ENCODE measurements at places on chromosomes 5 and 9.

- peak; percentile 47 for DNase-seq
Observed at GRCh38 chr5:58890701-58891085, 307.8 kb downstream of the RAB3C start.

DNA sequence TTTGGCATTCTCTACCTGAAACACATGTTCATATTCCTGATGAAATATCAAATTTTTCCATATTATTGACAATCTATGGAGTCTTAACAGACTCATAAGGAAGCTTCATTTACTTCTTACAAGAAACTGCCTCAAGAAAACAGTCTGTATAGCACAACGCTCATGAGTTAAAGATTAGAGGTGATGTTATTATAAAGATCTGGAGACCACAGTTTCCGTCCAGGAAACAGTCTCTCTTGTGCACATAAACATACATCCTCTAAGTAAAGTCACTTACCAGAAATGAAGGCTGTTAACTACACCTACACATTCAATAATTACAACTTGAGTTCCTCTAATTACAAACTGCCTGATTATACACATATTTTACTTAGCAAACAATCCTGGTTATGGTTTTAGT, 86.9 kb downstream of the RAPGEF6 start:
- DNase-seq, result no peak

DNA sequence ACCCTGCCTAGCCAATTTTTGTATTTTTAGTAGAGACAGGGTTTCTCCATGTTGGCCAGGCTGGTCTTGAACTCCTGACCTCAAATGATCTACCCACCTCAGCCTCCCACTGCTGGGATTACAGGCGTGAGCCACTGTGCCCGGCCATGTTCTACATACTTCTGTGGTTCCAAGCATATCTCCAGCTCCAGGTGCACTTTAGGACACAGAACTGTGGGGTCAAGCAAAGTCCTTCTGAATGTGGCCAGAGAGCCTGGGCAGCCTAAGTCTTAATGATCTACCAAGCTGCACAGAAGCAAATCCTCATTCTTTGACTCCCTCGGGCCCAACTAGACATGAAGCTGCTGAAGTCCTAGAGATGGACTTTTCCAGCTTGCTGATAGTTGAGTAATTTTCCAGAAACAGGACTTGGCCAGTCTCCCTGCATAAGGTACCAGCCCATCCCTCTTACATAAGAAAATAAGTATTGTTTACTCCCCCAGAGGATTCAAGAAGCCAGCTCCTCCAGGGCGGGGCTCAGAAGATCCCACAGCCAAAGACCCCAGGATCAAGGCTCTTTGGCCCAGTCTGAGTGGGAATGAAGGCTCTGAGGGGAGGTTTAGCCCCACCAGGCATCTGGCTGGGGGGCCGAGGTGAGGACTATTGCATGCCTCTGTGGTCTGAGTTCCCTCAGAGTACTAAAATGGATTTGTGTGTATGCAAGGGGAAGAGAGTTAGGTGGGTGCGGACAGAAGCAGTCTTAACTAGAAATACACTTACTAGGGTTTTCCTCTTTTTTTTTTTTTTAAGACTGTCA, 8.7 kb downstream of the CLTB start:
- DNase-seq, result no peak

- DNase-seq, result no peak
Observed at GRCh38 chr9:136172412-136173079, 32.4 kb downstream of the LHX3 start.

- no peak for DNase-seq
Observed at GRCh38 chr5:124865603-124866354, 119.3 kb upstream of the ZNF608 start.

GRCh38 chr9:79490657-79491248, 81.0 kb upstream of the TLE4 start:
- no peak for DNase-seq

- DNase-seq, result no peak
Observed at GRCh38 chr9:93452710-93453046, 703 bp downstream of the FAM120AOS start.

GRCh38 chr5:14004598-14005394, 60.3 kb upstream of the DNAH5 start:
- DNase-seq, result no peak

GRCh38 chr9:127682351-127683136, 24.2 kb upstream of the CFAP157 start:
- DNase-seq, result no peak

GRCh38 chr9:31839273-31839672, 545.2 kb upstream of the ACO1 start:
- no peak for DNase-seq

DNA sequence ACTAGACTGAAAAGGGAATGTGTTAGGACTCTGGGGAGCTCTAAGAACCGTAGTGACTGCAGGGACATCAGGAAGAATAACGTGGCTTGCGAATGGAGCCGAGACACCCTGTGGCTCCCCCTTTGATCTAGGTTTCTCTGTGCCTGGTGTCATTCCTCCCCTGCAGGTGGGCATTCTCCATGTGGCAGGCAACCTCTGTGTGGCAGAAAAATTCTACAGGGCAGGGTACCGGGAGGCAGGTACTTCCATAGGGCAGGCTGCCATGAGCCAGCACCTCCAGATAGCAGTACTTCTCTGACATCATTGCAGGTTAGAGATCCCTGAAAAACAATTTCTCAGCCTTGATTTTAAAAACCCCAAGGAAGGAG, 43.1 kb downstream of the ROPN1L start:
- no peak for DNase-seq

DNA sequence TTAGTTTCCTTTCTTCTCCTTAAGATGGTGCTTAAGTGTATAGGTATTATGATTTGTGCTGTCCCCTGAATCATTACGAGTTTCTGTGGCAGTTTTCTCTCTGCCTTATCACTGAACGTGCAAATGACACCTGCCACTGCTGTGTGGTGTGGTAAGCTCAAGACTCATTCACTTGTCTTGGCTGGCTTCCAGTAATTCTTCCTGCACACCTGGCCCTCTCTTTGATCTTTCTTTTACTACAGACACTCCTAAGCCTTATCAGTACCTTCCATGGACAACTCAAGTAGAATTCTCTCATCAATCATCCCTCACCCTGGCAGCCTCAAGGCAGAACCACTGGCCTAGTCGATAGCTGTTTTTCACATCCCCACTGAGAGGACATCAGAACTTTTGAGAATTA, 82.6 kb upstream of the ADAMTS19 start:
- no peak for DNase-seq

GRCh38 chr5:32780508-32780919, 69.4 kb downstream of the NPR3 start:
- DNase-seq, result no peak

- DNase-seq, result peak; percentile 33
Observed at GRCh38 chr5:132775476-132775961, 1.5 kb downstream of the SEPTIN8 start.

GRCh38 chr9:125700791-125701190, 6.2 kb downstream of the MAPKAP1 start:
- no peak for DNase-seq

DNA sequence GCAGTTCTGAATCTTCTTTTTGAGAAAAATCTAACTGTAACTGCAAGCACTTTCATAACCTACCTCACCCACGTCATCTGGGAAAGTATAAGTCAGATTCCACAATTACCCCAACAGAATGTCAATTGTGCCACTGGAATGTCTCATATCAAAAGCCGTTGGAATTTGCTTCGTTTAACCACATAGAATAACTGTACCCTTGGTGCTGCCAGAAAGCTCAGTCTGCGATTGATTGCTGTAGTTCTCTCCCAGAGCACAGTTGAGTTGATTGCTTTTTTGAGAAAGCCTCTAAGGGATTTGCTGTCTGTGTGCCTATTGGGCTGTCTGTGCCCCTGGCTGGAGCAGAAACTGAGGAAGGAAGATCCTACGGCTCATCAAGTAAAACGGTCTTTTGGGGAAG, 583.6 kb downstream of the TMEM38B start:
- no peak for DNase-seq

GRCh38 chr9:78213712-78214111, 22.2 kb upstream of the CEP78 start:
- DNase-seq, result no peak

DNA sequence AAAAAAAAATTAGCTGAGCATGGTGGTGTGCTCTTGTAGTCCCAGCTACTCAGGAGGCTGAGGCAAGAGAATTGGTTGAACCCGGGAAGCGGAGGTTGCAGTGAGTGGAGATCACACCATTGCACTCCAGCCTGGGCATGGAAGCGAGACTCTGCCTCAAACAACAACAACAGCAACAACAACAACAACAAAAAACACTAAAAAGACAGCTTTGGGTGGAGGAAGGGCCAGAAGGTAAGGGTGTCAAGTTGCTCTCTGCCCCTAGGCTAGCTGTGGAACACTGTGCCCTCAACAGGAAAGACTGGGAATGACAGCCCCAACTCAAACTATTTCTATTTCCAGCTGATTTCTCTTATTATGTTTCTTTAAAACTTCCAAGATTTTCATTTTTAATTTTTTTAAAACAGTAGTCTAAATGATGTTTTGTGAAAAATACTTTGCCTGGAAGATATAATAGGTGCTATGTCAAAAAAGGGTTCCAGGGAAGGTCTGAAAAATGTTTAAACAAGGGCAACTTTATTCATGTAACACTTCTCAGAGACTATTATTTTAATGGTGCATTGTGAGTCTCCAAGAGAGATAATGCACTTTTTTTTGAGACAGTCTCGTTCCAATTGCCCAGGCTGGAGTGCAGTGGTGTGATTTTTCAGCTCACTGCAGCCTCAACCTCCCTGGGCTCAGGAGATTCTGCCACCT, 29.9 kb downstream of the CLINT1 start:
- DNase-seq, result no peak

GRCh38 chr9:70994582-70994981, 126.8 kb downstream of the TRPM3 start:
- DNase-seq, result no peak

GRCh38 chr5:52743529-52743928, 44.2 kb upstream of the ITGA1 start:
- DNase-seq, result no peak

DNA sequence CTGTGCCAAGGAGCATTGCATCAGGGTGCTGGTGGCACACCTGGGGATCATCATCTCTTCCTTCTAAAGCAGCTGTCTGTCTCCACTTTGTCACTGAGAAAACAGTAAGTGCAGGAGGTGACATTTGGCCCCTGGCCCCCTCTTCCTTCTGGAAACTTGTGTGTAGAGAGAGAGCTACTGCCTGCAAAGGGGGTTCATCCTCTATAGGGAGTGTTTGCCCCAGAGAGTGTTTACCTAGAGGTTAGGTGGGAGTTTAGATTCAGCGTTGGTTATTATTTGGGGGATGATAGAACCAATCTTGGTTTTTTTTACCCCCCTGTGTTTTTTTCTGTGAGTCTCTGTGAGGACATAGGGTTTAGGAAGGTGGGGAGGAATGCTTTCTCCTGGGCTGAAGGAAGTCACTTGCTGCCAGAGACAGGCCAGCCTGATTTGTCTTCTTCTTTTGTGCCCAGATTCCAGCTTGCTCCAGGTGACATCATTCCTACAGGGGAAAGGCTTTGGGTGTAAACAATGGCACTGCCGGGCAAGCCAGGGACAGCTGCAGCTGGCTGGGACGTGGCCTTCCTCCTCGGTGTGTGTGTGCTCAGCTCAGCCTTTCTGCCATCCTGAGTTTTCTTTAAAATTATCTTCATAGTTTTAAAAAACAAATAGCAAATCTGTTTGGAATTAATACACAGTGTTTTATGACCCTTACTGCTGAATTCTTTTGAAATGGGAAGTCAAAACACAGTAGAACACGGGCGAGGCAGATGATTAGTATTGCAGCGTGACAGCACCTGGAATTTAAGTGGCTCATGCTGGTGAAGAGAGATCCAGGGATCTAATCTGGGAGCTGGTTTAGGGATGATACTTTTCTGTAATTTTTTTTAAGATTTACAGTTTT, 24.5 kb downstream of the PRRC2B start:
- no peak for DNase-seq

GRCh38 chr9:32177396-32177795, 207.0 kb upstream of the ACO1 start:
- DNase-seq, result no peak

GRCh38 chr9:27540502-27540901, 10.9 kb upstream of the MOB3B start:
- DNase-seq, result no peak

DNA sequence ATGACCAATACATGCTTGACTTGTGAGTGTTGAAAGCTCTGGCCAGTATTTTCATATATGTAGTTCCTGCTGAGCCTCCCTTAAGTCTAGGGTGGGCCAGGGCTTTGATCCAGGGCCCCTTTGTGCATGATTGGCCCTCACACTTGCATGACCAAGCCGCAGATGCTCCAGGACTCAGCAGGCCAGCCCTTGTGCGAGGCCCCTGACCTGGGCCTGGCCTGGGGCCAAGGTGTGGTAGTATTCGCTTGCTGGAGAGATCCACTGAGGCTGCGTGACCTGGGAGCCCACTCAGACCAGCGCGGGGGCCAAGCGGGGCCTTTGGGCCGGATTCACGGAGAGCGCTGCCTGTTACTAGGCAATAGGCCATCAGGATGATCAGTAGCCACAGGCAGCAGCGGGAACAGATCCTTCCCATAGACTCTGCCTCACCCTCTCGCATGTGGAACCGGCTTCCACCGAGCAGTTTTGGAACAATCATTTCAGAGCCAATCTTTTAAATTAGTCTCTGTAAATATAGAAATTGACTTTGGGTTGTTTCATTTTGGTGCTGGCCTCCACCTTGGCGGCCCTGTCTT, 79.0 kb upstream of the PTCH1 start:
- no peak for DNase-seq

- DNase-seq, result no peak
Observed at GRCh38 chr5:39262981-39263380, 43.6 kb upstream of the FYB1 start.

DNA sequence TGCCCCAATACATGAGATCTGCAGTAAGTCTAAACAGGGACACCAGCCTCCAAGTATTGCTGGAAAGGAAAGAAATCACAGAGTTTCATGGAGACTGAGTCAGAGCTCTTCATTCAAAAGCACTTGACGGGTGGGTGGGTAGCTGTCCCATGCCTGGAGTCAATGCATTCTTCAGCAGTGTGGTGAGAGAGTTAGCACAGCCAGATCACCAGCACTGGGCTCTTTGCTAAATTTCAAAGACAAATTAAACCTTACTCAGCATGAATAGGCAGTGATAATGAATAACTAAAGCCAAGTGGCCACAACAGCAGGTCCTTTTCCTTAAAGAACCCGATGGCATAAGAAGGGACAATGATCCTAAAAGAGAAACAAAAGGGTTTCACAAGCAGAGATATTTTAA, 192.4 kb downstream of the ACTL7B start:
- no peak for DNase-seq

GRCh38 chr5:112548246-112548881, 129.3 kb upstream of the EPB41L4A start:
- DNase-seq, result no peak

DNA sequence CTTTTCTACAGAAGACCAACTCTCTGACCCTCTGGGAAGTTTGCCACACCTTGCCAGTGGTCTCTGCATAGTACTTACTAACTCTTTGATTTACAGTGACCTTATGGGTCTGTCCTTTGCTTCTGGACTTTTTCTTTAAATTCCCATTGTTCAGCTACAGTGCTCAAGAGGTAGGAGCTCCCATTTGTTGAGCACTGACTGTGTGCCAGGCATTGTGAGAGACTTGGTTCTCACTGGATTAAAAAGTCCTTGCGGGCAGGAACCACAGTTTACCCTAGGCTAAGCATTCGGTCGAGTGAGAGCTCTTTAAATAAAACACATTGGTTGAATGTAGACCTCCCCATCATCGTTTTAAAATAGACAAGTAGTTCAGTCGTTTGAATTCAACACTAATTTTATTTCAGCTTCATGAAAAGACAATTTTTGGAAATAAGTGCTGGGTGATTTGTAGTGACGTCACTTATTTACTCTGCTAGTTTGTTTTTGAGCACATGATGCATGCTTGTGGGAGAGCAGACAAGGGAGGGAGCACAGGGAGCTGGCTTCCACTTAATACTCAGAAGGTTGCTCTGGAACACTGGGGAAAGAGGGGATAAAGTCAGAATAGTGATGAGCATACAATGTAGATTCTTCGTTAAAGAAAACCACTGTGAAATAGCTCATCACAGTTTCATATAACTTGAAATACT, 27.1 kb downstream of the RASGRF2 start:
- DNase-seq, result no peak

Data from right kidney (tissue), 9 donors.